ENCODE measurements at places on chromosomes 11 and 22.

DNA sequence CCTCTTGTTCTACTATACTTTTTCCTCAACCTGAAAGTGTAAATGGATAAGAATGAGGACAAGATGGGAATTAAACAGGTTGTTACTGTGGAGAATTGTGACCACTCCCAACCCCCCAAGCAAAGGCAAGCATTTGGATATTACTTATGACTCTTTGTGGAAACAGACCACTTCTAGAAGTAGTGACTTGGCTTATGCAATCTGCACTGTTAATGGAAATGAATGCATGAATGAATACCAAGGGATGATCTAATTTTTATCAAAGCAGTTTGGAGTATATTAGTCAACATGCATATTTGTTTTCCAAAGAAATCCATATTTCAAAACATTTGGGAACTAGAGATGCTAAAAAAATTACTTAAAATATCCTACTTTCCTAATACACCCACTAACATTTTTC is 35.3 kb downstream of the AMOTL1 start:
- no peak for DNase-seq

GRCh38 chr22:24807284-24807950 is 1.4 kb downstream of the SGSM1 start:
- no peak for DNase-seq

DNA sequence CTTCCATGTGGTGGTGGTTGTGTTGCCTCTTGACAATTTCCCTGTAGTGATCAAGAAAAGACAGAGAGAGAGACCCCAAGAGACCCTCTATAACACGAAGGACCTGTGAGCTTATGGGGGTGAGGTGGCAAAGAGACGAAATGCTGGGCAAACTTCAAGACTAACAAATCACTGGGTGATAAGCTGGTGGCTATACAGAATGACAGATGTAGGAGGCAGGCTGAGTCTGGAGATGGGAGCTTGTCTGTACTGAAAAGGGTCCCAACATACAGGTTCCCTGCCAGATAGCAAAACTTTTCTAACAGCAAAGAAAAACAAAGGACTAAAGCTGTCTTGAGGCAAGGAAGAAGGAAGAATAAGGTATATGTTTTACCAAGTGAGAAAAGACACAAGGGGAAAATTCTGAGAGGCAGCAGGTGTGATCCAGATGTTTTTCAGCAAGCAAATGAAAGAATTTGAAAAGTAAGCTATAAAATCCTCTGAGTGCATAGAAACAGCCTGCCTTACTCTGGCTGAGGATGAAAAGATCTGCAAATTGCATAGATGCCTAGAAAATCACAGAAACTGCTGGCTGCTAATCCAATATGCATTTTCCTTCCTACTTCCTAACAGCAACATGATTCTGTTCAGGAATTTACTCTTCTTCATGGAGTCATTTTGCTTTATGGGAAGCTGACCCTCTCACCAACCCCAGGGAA is 21.9 kb upstream of the LYVE1 start:
- no peak for DNase-seq

DNA sequence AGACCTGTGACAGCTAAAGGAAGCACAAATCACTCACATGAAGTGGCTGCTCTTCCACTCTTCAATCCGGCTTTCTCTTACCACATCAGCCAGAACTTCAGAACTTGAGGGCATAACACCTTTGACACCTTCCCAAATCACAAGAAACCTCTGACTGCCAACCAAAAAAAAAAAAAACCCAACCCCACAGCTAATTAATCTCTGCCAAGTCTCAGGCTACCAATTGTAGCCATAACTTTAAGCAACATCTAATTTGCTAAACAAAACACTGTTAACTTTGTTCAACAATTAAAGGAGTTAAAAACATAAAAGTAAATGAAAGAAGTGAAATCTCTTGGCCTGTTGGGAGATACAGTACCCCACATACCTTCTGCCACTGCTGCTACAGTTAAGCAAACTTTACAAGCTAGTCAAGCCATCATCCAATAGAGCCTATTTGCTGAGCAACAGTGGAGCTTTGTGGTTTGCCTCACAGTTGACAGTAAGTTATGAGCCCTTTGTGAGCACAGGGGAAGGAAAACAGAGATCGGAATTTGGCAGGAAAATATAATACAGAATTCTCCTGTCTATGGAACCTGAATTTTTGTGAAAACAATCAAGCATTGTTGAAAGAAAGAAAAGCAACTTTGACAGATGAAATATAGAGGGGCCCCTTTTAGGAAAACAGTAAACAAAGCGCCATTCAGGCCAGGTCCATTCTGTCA is at the start of gene SOX6:
Gene SOX6 (minus strand): TSS at position 490 of the 704 bp plus-strand sequence. CDS start 15,298 bp downstream, outside the sequence.
- DNase-seq, result no peak

- DNase-seq, result no peak
Observed at GRCh38 chr11:97880209-97880608, 1140.5 kb upstream of the CNTN5 start.

DNA sequence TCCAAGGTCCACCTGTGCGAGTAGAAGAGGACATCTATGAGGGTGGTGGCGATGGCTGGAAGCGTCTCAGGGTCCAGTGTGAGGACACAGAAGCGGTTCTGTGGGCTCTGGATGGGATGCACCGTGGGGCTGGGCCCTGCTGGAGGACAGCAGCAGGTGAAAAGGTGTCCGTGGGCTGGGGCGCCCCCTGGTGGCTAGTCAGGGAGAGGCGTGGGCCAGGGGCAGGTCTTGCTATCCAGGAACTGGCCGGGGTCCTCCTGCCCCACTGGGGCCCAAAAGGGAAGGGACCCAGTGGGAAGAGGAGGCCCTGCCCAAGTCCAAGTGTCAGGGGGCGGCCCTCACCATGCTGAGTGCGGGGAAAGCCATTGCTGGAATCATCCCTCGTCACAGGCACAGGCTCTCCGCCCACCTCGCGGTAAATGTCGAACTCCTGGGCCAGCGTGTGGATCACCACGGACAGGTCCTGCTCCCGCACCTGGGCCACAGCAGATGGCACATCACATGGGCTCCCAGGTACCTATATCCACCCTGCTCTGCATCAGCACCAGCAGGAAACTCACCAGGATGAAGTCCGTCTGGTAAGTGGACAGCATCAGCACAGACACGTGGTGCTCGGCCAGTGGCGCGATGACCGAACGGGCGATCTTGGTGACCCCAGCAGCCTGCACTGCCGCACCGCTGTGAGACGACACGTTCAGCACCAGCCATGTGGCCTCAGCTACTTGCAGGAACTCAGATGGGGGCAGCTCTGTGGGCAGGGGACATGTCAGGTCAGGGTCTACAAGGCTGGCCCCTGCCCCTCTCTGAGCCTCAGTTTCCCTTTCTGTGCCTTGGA is 2.3 kb downstream of the CASTOR1 start:
- peak; percentile 87 for DNase-seq

DNA sequence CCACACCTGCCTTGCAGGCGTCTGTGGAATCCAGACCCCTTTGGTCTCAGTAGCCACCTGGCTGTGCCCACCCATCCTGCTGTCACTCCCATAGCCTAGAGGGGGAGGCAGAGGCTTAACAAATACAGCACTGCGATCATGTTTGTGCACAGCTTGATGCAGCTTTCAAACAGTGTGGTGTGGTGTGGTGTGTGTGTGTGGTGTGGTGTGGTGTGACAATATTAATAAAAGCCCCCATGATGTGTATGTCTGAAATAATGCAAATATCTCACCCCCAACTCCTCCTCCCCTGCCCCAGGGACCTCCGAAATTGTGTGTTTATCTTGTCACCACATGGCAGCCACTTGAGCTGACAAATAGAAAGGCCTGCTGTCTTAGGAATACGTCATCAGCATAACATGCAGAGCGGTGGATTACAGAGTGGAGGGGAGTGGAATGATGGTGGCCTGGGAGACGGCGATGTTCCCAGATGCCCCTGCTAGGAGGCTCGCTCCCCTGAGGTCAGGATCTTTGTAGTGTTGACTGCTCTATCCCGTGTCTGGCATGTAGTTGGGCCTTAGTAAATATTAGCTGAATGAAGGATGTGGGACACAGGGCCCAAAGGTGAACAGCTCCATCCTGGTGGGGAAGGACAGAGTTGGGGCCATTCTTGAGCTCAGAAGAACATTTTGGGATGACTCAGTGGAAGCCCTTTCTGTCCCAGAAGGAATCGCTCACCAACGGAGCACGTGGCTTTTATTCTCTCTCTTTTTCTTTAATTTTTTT is 2.8 kb downstream of the PDXP start:
- no peak for DNase-seq

DNA sequence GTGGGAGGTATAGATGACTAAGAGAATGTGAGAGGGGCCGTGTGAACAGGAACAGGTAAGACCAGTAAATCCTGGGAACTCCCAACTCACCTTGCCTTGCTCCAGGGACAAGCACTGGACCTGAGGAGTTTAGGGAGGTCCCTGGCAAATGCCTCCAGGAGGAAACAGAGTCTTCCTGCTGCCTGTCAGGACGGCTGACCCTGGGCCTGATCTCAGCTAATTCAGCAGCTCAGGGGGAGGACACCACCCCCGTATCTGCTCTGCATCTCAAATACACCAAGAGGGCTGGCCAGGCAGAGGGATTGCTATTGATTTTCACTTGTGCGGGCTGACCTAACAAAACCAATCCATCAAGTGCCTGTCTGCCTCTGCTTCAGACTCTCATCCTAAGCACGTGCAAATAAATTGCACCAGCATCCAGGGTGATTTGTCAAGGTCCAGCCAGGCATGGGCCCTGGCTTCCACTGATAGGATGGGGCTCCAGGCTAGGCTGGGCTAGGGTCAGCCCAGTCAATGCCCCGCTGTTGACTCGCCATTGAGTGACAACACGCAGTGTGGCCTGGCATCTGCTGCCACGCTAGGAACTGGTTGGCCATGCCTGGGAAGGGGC is 20.3 kb downstream of the UQCR10 start:
- no peak for DNase-seq

GRCh38 chr22:40024201-40025061 is 29.7 kb downstream of the FAM83F start:
- DNase-seq, result peak; percentile 87

GRCh38 chr11:26997378-26997777 is 3.5 kb downstream of the FIBIN start:
- no peak for DNase-seq

DNA sequence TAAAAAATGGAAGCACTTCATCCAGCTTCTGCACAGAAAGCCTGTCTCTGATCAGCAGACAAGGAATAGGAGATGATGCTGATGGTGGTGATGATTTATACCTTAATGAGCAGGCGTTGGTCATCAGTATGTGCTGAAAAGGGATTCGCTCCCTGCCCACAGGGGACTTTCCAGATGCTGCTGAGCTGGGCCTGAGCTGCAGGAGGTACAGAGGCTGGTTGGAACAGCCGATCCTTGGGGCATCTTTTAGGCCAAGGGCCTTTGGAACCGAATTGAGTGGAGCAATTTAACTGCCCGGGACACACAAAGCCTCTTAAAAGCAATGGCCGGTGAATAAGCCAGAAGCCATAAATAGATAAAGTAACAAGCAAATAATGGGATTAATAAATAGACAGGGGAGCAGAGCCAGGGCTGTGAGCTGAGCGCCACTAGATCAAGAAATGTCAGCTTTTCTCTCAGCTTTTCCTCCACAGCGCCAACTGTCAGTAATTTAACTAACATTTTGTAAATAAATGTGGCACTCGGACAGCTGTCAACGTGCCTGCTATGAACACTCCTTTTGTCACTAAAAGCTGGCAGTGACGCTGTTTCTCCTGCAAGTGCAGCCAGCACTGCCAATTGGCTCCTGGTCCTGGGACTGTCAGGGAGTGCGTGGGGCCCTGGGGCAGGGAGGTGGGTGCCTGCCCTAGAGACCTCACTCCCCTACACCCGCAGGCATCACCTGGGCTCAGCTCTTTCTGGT is 562.3 kb downstream of the NTM start:
- no peak for DNase-seq

DNA sequence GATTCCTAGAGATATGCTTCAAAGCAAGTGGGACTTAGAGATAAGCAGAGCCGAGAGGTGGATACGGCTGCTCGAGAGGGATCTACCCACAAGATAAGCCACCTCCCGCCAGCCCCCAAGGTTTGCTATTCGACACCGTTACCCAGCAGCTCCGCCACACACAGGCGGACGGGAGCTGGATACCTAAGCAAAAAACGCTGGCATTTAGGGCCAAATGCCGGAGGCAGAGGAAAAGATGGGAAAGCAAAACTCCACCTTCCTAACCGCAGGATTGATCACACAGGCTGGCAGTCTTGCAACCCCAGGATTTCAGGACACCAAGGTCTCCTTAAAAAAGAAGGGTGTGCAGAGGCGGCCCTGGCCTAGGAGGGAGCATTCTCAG is 709 bp downstream of the FTH1 start:
- DNase-seq, result no peak

GRCh38 chr11:34176751-34177209 is 71.4 kb downstream of the NAT10 start:
- no peak for DNase-seq

GRCh38 chr11:114619659-114620173 is 24.1 kb upstream of the NXPE4 start:
- no peak for DNase-seq

GRCh38 chr22:27391092-27391770 is 410.3 kb downstream of the MN1 start:
- DNase-seq, result no peak

DNA sequence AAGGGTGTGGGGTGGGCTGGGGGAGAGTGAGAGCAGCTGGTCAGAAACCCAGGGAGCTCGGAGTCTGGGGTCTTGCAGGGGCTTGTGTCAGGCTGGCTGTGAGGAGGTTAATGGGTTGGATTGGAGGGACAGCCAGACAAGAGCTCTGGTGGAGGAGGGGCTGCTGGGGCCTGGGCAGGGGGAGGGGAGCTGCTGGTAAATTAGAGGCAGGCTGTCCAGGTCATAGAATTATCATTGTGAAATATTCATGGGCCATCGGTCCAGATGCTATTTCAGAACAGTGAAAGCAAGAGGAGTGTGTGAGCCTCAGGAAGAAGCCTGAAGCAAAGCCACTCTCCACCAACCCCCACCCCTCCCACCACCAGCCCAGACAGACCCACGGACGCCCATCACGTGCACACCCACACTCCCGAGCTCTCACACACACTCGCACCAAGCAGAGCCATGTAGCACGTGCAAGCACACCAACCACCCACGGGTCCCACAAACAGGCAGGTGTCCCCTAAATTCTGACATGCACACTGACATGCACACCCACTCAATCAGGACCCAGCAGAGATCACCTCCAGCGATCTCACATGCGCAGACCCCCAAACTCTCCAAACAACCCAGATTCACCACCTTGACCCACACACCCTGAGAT is 18.8 kb downstream of the RTN4RL2 start:
- no peak for DNase-seq

- no peak for DNase-seq
Observed at GRCh38 chr11:113261709-113262475, 52.5 kb upstream of the TTC12 start.

- no peak for DNase-seq
Observed at GRCh38 chr11:87459351-87459750, 421.6 kb downstream of the TMEM135 start.

DNA sequence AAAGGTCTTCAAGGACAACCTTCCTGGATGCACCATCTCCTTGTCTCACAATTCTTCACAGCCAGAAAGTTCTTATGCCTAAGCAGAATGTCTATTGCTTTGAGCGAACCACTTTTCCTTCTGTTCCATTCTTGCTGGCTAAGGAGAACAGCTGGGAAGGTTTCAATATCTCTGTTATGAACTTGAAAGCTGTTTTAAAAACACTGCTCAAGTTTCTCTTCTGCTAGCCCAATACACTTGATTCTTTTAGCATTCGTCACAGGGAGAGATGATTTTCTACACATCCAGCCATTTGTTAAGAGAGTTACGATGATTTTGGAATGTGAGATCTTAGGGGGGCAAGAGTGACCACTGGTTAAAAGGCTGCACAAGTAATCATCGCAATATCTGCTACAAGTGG is 249.3 kb downstream of the KIRREL3 start:
- no peak for DNase-seq

GRCh38 chr11:106540001-106540400 is 462.5 kb downstream of the AASDHPPT start:
- DNase-seq, result no peak

GRCh38 chr11:131408025-131408640 is 37.7 kb downstream of the NTM start:
- peak; percentile 37 for DNase-seq

Data from GM10248 (cell line).